ENCODE measurements at places on chromosomes 16 and 17.

GRCh38 chr16:59296888-59297287, 562.8 kb upstream of the GOT2 start:
- DNase-seq: no peak

GRCh38 chr16:4313563-4314531, 2.0 kb upstream of the GLIS2 start:
- no peak for DNase-seq

GRCh38 chr17:35808240-35808961, 883 bp upstream of the TAF15 start:
- DNase-seq: no peak

DNA sequence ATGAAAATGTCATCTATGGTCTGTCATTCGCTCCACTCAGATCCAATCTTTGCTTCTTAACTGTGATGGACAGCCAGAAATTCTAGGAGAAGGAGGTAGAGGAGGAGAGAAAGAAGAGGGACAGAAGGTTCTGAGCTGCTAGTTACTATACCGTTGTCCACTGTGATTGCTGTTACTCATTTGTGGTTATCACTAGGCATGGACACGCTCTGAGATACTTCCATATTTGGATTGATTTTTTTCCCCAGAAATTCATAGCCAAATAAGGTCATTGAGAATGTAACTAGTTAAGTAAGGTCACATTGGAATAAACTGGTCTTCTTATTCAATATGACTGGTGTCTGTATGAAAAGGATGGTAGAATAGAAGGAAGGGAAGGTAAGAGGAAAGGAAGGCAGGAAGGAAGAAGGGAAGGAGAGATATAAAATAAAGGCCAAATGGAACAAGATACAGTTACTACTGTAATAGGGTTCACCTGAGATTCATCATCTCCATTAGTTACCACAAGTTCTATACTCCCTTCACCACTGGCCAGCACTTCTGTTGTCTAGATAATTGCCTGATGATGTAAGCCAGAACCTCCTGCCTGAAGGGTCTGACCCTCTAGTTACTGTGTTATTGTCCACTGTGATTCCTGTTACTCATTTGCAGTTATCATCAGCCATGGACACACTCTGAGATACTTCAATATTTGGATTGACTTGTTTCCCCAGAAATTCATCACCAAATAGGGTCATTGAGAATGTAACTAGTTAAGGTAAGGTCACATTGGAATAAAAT, 2.9 kb downstream of the KRTAP9-7 start:
- no peak for DNase-seq

GRCh38 chr17:83061586-83061985, 17.8 kb upstream of the METRNL start:
- DNase-seq: no peak

DNA sequence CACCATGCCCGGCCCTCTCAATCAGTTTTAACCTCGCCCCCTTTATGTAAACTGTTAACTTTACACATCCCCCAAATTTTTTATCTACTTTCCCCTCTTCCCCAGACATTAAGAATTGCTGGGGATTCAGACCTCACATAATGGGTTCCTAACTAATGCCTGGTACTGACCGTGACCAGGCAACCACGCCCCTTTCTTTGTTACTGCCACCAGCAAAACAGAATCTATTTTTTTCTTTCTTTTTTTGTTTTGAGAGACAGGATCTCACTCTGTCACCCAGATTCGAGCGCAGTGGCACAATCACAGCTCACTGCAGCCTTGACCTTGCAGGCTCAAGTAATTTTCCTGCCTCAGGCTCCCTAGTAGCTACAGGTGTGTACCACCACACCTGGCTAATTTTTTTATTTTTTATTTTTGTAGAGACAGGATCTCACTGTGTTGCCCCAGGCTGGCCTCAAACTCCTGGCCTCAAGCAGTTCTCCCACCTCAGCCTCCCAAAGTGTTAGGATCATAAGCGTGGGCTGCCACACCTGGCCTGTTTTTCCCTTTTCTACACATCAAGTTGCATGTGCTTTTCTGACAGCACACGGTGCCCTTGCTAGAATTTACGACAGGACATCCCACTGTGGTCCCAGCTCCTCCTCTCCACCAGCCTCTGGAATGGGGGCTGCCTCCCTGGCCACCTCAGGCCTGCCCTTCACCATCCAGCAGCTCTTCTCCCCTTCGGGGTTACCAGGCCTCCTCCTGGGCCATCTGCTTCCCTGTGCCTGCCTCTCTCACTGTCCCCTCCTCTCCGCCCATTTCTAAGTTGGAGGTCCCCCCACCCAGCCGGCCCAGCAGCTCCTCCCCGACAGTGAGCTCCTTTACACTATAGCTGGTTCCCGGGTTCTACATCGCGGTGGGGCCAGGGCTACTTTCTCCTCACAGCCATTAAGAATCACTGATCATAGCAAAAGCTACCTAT, 10.8 kb downstream of the CPNE2 start:
- DNase-seq: no peak

GRCh38 chr16:24198807-24199533, 57.2 kb upstream of the CACNG3 start:
- DNase-seq: no peak

GRCh38 chr16:11546608-11547061, 40.1 kb downstream of the LITAF start:
- DNase-seq: no peak

DNA sequence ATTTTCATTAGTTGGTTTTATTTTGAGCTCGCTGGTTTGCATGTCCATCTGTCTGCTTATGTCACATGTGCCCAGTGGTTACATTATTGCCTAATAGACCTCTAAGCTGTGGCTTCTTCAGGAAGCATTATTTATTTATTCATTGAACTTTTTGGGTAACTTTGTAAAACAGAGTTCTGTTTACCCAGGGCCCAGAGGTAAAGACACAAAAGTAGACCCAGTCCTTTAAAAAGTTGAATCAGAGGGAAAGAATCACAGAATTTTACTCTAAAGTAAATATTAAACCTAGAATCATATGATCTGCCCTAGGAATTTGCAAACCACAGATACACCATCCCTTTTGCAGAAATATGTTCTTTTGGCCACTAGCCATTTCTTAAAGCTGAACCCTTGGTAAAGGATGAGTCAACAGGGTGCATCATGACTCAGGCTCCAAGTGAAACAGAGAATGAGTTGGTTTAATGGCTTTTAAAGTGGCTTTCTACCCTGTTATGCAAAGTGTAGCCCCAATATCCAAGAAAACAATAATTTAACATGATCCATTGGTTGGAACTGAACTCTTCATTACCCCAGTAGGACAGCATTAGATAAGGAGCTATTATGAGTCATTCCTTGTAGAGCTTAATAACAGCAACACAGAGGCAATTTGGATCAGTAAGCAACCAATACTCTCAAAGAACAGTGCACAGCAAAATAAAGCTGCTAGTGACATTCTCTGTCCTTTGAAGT, 236.3 kb downstream of the KCNJ2 start:
- DNase-seq: no peak

DNA sequence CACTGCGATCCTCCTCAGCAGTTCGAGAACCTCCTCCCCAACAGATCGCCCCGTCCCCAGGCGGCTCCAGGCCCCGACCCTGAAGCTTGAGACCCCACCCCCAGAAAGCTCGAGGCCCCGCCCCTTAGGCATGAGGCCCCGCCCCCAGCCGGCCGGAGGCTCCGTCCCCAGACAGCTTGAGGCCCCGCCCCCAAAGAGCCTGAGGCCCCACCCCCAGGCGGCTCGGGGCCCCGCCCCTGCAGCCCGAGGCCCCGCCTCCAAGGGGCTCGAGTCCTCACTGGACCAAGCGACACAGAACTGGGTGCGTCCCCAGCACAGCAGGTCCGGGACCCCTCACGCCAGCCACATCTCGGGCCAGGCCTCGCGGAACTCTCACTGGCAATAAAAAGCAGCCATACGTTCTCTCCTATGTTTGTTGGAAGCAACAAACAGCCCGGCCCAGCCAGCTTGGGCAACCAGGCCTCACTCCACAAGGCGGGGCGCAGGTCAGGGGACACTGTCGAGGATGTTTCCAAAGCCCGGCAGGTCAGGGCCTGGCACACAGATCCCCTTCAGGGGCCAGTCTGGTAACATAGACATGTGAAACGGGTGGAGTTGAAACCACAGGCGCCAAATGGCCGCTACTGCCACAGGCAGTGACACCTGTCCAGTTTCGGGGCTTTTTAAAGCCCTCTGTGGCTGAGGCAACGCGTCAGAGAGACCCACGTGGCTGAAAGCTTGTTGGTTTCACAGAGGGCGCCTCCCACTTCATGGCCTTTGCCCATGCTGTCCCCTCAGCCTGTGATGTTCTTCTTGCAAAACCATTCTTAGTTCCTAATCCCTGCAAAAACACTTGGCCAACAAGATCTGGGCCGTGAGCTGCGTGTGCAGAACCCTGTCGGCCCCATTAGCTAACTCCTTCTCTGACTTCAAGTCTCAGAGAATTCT, 224.2 kb downstream of the PARN start:
- DNase-seq: no peak

- DNase-seq: no peak
Measured at GRCh38 chr16:72256398-72257066, 84.6 kb upstream of the PMFBP1 start.

DNA sequence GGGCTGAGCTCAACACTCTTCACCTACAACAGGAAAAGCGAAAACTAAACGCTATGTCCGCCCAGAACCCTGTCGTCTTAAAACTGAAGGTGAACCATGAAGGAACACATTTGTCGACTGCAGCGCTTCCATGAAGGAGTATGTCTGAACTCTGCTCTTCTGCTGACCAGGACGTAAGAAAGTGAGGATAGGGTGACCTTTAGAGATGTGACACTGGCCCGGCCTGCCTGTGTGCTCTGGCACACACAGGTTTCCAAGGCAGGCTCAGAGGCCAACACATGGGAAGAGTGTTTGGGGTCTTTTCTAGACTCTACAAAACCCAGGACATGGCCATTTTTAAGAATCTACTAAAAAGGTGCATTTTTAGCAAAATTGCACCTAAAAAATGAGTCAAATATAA, 21.1 kb downstream of the MARF1 start:
- DNase-seq: no peak

DNA sequence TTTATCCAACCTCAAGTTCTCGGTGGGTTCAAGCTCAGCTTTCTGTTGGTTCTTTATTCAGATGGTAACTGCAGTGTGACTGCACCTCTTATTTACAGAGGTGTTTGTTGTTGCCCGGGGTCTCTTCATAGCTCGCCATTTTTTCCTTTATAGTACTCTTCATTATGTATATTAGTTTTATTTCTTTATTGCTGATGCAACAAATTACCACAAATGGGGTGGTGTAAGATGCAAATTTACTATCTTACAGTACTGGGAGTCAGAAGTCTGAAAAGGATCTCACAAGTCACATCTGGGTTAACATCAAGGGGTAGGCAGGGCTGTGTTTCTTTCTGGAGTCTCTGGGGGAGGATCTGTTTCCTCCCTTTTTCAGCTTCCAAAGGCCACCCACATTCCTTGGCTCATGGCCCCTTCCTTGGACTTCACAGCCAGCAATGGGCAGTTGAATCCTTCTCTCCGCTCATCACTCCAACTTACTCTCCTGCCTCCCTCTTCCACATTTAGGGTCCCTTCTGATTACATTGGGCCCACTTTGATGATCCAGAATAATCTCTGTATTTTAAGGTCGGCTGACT, 241.2 kb downstream of the HAPSTR1 start:
- no peak for DNase-seq

DNA sequence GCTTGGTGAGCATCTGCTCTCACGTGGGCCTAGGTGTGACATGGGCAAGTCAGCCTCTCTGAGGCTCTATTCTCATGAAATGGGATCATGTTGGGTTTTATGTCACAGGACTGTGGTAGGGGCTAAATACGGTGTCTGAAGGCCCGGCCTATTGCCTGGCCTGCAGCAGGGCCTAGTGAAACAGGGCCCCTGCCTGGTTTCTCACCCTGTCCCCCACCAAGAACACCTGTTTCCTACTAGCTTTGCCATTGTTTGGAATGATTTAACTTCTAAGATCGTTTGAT, 29.1 kb downstream of the POLR3E start:
- DNase-seq: no peak

- DNase-seq: no peak
Measured at GRCh38 chr16:81629896-81630634, 149.0 kb upstream of the PLCG2 start.

DNA sequence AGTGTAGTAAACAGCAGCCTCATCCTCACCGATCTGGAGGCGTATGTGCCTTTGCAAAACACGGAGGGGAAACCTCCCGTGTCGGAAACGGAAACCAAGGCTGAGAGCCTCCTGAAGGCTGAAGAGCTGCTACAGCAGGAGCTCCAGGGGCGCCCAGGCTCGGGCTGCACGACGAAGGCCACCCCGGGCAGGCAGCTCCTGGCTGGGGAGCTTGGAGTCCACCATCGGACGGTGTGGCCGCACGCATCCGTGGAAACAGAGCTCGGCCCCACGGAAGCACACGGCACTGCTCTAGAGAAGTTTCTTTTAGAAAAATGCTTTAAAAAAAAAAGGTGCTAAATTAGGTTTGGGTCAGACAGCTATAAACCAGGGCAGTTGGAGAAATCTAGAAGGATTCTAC, 71.5 kb downstream of the ZNF778 start:
- no peak for DNase-seq

DNA sequence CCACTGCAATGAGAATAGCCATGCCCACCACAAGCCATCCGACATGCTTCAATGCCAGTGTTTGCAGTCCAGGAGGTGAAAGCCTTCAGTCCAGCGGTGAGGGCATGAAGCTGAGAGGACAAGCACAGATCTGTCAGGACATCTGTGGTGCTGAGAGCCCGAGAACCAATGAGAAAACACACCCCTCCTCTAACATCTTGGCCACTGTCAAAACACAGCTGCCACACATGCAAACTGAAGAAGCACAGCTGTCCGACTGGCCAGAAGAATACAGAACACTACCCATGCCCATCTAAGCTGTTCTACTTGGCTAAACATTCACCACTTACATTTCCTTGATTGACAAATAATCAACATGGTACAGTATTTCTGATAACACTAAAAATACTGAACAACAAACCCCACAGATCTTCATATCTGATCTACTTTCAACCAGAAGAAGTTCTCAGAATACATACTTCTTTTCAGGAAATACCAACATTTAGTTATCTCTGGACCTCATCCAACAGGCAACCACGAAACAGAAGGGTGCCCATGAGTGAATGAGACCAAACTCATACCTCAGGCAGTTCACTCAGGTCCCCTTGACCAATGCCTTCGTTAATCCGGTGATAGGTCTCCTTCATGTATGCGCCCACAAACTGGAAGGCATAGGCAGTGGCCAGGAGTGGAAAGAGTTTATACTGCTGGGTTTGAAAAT, 10.2 kb upstream of the FBF1 start:
- DNase-seq: no peak

DNA sequence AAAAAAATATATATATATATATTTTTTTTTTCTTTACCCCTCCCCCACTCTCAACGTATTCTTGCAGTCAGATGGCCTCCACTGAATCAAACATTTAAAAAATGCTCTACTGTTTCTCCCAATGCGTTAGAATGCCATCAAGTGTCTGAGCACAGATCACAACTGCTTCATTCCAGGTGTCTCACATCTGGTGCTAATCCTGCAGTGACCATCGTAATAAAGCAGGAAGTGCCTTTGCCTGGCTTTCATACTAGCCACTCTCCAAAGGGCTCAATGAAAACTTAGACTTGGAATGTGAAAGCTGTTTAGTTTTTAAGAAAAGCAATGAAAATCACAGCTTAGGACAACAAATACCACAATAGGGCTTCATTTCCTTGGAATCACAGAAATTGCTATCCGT, 37.2 kb downstream of the SKAP1 start:
- DNase-seq: no peak

Measured in stimulated activated CD8-positive, alpha-beta memory T cell treated with anti-CD3 and anti-CD28 coated beads, Interleukin-4, amount 100 ng/mL, for 4 hours (primary cell).